NB4 (cell line): ENCODE measurements at places on chromosomes 3 and 15.

- DNase-seq, result peak; percentile 11
These were observed 62.0 kb upstream of the ST3GAL6 start for GRCh38 chr3:98701071-98701675.

GRCh38 chr3:30586096-30586805, 20.1 kb upstream of the TGFBR2 start:
- no peak for DNase-seq

GRCh38 chr3:112321867-112322652, 10.9 kb upstream of the CD200 start:
- DNase-seq, result no peak

GRCh38 chr15:76773234-76773633, 131.9 kb downstream of the SCAPER start:
- no peak for DNase-seq

- DNase-seq, result no peak
These were observed 11.3 kb downstream of the NBEAL2 start for GRCh38 chr3:46990573-46991374.

- no peak for DNase-seq
These were observed 204.3 kb downstream of the TBL1XR1 start for GRCh38 chr3:176992978-176993377.
